ENCODE measurements at places on chromosomes 5 and 9.

DNA sequence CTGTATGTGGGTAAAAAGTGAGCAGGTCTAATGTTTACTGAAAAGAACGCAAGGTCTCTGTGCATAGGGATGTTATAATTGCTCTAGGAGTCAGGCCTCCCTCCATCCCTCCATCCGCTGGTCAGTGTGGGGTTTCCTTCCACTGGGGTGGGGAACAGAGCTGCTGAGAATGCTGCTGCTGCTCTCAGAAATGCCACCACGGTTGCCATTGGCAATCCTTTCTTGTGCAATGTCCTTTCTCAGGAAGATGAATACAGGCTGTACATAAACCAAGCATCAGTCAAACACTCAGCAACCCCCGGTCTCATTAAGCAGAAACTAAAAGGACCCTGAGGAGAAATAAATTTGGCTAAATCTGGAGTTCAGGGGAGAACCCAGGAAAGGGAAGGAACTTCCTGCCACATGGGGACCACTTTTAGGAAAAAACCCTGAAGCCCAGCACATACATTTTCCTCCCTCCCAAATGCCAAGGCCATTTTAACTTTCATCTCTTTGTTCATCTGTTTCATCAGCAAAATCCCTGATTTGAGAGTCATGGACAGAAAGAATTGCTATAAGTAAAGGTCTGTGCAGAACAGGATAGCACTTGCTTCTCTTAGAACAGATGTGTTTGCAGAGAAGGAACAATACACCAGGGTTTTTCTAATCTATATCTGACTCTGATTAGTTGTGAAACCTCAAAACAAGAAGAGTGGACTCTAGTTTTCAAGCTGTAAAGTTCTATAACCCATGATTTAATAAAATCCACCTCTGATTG lies 70.4 kb upstream of the SLC1A3 start:
- no peak for DNase-seq

GRCh38 chr5:9348401-9348996 lies 197.4 kb downstream of the SEMA5A start:
- peak; percentile 48 for DNase-seq

GRCh38 chr5:32044939-32045338 lies 129.2 kb downstream of the GOLPH3 start:
- DNase-seq: peak; percentile 84

DNA sequence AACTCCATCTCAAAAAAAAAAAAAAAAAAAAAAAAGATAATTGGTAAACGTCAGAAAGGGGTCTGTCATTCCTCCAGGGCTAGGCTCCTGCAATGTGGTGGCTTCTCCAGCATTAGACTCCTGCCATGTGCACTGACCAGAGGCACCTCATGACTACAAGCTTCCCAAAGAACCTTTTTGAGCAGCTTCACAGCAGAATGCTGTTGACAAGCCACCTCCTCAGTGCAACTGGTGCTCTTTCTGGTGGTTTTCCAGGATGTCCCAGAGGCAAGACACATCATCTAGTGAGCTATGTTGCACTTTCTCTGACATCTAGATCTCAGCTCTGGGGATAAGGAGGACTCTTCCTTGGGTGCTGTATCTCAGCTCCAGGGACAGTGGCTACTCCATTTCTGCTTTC lies 11.6 kb downstream of the RPL37 start:
- DNase-seq: no peak

DNA sequence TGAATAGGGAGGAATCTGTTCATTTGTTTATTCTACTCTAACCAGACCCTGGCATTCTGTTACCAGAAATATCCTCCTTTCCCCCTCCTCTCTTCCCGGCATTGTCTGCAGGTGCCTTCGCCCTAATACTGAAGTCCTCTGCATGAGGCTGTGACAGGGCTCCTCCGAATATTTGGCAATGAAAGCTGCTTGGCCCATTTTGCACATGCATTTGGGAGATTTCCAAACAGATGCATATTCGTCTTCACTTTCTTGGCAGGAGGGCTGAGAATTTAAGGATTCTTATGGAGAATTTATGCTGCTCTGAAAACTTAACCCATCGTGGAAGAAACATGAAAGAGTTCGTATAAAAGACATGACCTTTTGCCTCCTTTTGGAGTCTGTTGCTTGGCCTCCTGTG lies 484.0 kb downstream of the ZNF608 start:
- DNase-seq: no peak

- peak; percentile 69 for DNase-seq
These were observed 65.0 kb downstream of the ROR2 start for GRCh38 chr9:91884696-91885687.

- DNase-seq: no peak
These were observed 36.1 kb upstream of the STARD4 start for GRCh38 chr5:111548348-111548950.

- DNase-seq: peak; percentile 12
These were observed 56.7 kb downstream of the TSSK1B start for GRCh38 chr5:113378081-113378480.

- no peak for DNase-seq
These were observed 388.8 kb downstream of the KDM4C start for GRCh38 chr9:7146582-7146981.

GRCh38 chr5:41763081-41763480 lies 107.1 kb downstream of the OXCT1 start:
- DNase-seq: peak; percentile 47

DNA sequence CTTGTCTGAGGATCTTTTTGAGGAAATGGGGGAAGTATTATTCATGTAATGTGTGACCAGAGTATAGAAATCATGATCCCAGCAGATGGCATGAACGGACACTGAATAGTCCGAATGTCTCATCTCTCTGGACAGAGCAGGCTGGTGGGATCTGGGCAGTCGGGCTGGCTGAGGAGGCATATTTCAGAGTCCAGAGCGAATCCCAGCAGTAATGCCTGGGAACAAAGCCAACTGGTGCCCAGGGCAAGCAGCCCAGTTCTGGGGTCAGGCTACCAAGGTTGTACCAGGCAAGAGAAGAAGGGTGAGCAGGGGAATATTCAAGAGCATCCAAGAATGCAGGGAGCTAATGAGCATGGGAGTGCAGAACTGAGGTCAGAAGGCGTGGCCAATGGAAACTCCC lies 306.4 kb downstream of the ZSWIM6 start:
- no peak for DNase-seq

GRCh38 chr9:8643896-8644295 lies 844.3 kb upstream of the DMAC1 start:
- DNase-seq: no peak

Data from iris pigment epithelial cell (primary cell).